ENCODE measurements at places on chromosomes 11 and 22.

DNA sequence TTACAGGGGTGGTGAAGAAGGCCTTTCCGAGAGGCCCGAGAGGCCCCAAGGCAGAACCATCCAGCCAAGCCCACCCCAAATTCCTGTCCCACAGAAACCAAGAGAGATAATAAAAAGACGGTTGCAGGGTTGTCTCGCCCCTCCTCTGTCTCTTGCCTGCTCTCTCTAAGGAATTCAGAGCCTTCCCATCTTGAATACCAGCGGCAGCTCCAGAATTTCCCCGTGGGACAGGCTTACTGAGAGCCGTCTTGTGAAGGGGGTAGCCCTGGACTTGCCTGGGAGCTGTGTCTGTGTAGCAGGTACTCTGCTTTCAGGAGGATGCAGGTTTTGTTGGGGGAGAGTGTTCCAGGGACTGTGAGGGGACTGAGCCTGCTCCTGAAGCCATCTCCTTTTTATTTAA lies 9.6 kb upstream of the EIF3D start:
- DNase-seq, result no peak

DNA sequence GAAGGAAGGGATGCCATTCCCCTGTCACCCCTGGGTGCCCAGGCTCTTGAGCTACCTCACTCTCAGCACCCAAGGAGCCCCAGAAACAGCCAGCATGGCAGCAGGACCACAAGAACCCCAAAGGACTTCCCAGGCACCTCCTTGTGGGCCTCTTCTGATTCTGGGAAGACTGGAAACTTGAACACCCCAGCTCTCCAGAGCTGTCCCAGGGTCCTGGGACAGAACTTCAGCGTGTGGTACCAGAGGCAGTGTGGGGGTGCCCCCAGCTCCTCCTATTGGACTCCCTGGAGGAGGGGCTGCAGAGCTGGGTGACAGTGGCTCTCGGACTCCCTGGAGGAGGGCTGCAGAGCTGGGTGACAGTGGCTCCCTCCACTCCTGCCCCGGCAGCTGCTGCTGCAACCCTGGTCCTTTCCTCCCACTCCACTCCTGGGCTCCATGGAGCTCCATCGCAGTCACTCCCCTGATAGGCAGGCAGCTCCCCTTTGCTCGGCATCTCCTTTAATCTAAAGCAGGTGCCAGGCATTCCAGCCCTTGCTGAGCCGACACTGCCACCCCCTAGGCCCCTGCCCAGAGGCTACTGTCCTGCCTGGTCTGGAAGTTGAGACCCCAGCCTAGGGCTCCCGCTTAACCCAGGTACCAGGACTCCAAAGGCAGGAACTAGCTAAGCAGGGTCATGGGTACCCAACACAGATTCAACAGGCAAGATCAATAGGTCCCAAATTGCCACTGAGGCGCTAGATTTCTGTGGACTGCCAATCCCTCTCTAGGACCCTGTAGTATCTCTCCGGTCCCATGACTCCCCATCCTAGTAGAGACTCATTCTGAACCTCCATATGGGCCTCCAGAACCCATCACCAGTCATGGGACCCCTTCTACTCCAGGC lies 2.7 kb downstream of the BCL9L start:
- DNase-seq, result no peak

- DNase-seq, result peak; percentile 7
Measured at GRCh38 chr22:19821523-19822300, 33.0 kb downstream of the GNB1L start.

- no peak for DNase-seq
Measured at GRCh38 chr11:443542-444199, 1.9 kb upstream of the ANO9 start.

DNA sequence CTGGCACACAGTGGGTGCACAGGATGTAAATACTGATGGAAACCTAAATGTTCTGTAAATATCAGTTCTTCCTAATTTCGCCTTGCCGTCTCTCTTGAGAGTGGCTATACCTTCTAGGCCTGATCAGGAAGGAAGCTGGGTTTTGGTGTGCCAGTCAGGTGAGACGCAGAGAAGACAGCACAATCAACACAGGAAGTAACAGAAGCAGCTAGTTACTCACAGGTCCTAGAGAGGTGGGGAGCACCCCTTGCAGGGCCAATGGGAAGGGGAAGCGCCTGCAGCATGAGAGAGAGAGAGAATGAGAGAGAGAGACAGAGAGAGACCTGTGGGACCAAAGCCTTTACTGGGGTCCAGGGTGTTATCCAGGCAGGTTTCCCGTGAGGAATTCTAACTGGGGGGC lies 80.8 kb downstream of the FBLN1 start:
- no peak for DNase-seq

GRCh38 chr11:2791521-2792380 lies 92.0 kb upstream of the KCNQ1OT1 start:
- DNase-seq, result peak; percentile 42

DNA sequence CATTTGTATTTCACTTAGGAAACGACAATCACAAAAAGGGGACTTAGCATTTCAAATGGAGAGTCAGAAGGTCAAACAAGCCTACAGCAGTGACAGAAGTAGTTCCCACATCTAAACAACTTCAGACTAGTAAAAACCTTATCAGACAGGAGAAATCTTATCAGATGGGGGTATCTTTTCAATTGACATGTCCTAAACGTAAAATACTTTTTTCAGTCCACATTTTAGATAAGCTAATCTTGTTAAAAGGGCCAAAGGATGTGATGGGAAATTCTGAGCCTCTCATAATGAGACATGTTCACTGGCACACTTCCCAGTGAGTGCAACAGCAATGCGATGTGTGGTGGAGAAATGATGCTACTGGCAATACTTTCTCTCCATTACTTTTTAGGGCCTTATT lies 2.4 kb downstream of the MAPK1 start:
- DNase-seq, result peak; percentile 18

GRCh38 chr11:693415-693831 lies 1.6 kb downstream of the DEAF1 start:
- DNase-seq, result no peak

DNA sequence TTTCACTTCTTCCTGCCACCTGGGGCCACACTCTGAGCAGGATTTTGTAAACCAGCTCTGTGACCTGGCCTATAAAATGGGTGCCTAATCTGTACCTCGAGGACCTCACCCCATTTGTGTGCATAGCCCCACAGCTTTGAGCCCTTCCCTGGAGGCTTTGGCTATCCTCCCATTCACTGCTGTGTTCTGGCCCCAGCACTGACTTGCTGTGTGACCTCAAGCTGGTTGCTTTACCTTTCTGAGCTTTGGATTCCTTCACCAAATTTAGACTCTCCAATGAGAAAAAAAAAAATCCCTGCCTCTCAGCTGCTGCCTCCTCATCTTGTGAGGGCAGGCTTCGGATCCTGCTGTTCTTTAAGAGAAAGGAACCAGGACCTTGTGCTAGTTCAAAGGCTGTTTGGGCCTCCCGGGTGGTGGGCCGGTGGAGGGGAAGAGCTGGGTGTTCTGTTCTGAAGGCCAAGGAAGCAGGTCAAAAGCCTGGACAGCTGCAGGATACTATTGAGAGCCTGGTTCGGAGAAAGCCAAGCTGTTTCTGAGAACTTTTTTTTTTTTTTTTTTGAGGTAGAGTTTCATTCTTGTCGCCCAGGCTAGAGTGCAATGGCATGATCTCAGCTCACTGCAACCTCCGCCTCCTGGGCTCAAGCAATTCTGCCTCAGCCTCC lies 1.1 kb upstream of the PYGM start:
- DNase-seq, result no peak

DNA sequence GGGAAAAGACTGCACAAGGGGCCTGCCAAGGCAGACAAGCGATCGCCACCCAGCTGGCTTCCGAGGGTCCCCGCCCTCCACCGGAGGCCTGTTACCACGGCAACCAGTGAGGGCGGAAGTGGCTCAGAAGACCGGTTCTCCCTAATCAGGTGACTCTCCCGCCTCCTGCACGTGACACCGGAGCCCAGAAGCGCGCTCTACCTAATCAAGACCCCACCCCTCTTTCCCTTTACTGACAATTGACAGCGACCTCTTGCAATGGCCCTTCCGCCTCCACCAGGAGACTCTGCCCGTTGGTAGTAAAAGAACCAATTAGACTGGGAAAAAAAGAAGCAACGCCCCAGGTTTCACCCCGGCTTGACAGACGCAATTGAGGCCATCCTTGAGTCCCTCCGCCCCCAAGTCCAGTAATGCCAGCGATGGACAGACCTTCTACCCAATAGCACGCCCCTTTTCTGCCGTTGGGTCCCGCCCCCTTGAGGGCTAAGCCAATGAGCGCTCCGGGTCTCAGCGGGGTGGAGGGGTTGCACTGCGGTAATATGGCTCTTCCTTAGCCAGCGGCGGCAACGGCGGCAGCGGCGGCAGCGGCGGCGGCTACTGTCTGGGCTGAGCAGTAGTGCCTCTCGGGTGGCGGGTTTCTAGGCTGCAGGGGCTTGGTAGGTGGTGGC lies at the start of gene UVRAG:
TSS of gene UVRAG (plus strand) at position 534 of the 668 bp plus-strand sequence. CDS start 198 bp downstream, outside the sequence.
- DNase-seq, result peak; percentile 97

GRCh38 chr11:12247543-12248254 lies 129.7 kb upstream of the PARVA start:
- DNase-seq, result no peak

DNA sequence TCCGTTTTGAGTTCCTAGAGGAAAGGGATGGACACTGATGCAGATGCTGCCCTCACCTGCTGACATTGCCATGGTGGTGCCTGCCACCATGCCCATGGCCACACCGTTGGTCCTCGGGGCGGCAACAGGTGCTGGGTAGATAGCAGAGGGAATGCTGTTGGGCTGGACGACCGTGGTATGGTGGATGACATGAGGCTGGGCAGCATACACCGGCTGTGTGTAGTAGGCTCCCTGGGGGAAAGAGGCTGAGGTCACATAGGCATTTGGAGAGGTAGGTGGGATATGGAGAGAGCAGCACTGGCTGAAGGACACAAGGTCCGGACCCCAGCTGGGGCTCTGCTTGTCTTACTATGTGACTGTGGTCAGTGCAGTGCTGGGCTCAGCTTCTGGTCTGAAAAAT lies 33.2 kb downstream of the RELT start:
- DNase-seq, result no peak

DNA sequence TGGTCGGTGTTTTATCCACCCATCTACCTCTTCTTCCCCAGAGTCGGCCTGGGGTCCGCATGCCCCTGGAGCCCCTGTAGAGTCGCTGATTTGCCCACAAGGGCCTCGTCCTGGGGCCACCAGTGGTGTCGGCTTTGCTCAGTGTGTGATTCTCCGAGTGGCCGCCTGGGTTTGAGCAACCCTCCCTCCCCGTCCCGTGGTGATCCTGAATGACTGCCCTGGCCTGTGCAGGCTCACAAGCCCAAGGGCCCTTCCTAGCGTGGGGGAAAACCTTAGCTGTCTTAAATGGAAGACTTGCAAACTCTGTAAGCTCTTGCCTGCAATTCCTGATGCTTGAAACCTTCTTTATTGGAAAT lies 128.3 kb downstream of the OSBP2 start:
- DNase-seq, result no peak

DNA sequence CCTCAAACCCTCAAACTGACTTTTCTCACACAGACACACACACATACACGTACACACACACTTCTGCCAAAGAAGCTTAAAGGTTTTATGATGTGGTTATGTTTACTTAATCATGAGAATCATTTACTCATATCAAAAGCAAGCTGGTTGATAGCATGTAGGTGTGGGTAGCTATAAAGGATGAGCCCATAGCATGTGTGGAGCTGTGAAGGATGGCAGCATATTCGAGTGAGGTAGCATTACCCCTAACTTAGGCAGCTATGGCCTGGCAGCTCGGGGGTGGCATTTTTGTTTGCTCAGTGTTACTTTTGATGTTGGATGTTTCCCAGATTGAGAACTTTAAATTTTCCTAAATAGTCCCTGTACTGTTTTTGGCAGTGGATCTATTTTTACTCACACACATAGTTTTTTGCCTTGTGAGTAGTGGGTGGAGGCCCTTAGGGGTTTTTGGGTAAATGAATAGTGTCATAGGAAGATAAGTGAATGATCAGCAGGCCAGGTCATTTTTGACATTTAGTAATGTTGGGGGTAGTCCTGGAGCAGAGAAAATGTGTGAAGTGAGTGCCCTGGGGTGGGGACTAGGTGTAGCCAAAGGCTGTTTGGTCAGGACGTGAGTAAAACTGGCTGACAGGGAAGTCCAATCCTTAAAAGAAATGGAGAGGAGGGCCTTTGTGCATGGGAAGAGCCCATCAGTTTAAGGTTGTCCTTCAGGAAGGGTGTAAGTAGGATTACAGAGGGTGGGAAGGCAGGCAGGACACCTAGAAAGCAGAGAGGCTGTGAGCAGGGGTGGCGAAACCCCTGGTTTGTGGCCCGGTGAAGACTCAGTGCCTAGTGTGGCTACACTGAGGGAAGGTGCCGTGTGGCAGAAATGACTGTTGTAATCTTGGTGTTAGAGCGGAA lies 7.1 kb downstream of the YWHAH start:
- DNase-seq, result no peak

DNA sequence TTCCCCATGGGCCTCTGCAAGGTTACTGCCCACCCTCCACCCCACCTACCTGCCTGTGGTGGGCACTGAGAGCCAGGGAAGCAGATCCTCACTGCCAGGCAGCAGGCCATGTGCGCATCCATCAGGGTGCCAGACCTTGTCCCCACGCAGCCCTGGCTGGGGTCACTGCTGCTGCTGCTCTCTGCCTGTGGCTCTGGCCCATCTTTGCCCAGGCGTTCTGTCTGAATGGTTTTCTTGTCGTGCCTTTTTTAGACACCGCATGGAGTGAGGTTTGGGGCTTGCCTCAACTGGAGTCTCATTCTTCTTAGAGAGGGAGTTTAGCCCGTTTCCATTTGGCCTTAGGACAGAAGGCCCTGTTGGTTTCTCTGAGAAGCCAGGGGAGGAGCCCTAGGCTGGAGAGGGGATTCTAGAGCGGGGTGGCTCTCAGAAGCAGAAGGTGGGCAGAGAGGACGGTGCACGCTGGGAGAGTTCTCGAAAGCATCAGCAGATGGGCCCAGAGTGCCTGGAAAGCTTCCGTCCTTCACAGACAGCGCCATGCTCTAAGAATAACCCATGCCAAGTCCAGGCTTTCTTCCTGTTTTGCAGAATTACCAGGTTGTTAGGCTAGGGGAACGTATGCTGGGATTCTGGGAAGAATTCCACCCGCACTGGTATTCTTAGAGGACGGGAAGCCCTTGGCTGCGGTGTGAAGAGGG lies 8.1 kb downstream of the TANGO2 start:
- DNase-seq, result no peak

- DNase-seq, result no peak
Measured at GRCh38 chr22:44431256-44431655, 66.8 kb downstream of the RTL6 start.

DNA sequence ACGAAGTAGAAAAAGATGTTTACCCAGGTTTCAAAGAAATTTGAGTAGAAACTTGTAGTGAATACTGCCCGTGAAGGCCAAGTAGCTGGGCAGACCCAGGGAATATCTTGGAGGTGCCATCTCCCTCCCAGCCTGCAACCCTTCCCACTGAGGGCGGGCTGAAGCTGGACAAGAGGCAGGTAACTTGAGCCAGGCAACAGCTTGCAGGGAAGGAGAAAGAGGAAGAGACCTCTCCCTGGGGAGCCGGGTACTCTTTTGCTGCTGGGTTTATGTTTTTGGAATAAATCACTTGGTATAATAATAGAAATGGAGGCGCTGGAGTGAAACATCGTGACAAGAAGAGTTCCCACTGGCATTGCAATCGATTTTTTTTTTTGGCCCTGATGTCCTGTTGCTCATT lies 49.4 kb upstream of the JAM3 start:
- no peak for DNase-seq

Data from activated CD8-positive, alpha-beta memory T cell treated with anti-CD3 and anti-CD28 coated beads, Interleukin-2, amount 50 U/mL, for 4 hours (primary cell).